ENCODE measurements at places on chromosomes 16 and 17. TPM values are rescaled to one million over a fixed set of nuclear protein-coding genes. Genes with fewer than 3 reads are reported as not detected.

DNA sequence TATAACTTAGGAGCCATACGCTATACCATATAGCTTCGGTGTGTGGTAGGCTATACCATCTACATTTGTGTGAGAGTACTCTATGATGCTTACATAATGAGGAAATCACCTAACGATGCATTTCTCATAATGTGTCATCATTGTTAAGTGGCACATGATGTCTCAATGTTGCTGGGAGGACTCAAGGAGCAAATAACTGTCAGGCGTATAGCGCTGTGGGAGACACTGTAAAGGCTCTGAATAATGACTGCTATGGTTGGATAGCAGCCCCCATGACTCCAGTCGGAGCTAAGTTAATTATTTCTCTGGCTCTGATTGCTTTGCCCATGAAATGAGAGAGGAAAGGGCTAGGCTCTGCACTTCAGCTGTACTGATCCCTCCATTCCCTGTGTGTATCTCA lies 197.2 kb downstream of the RGS9 start:
- DNase-seq, result no peak

GRCh38 chr17:226108-227077 lies 44.9 kb upstream of the DOC2B start:
- no peak for DNase-seq

CUEDC1 gene
- total RNA-seq, result 4.4 TPM

ZG16B gene
- total RNA-seq, result 0.13 TPM

Data from pulmonary artery endothelial cell (primary cell).